ENCODE measurements at places on chromosomes 2 and 18.

- no peak for DNase-seq
Observed at GRCh38 chr18:48404716-48405507, 4.3 kb downstream of the ZBTB7C start.

- DNase-seq = no peak
Observed at GRCh38 chr2:58449286-58450010, 208.3 kb upstream of the FANCL start.

- no peak for DNase-seq
Observed at GRCh38 chr2:76008001-76008702, 297.4 kb upstream of the GCFC2 start.

DNA sequence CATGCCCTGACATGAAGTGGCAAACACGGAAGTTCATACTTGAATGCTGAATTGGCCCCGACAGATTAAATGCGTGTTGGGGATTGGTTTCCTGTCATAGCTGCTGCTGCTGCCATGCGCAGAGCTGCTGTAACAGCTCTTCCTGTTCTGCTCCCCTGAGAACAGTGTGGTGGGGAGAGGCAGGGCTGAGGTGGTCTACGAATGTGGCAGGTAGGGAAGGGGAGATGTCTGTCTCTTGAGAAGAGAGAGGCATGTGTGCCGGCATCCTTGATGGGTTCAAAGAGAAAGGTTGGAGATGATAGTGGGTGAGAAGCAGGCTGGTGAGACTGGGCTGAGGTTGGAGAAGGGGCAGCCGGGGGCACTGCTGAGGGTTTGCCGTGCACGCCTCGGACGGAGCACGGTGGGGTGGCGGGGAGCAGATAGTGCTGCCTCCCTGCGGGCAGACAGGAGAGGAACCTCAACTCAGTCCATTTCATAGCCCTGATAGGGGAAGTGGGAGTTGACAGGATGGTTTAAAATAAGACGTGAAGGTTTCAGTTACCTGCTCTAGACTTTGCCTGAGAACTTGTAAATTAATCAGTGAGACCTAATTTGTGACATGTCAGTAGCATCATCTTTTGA, 46.1 kb downstream of the TMEM185B start:
- DNase-seq = no peak

DNA sequence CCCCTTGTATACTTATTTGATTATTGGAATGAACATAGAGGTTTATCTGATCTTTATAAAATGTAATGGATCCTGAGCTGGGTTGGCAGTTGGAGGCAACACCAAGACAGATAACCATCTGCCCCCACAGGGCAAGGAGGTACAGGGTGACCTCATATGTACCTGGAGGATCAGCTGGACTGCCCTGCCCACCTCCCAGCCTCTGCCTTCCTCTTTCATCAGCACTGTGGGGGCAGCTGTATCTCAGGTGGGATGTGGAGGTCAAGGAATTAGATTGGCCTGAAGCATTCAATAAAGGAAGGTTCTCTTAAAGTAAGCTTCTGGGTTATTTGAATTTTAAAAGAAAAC, 92.6 kb downstream of the LYPD6 start:
- no peak for DNase-seq

DNA sequence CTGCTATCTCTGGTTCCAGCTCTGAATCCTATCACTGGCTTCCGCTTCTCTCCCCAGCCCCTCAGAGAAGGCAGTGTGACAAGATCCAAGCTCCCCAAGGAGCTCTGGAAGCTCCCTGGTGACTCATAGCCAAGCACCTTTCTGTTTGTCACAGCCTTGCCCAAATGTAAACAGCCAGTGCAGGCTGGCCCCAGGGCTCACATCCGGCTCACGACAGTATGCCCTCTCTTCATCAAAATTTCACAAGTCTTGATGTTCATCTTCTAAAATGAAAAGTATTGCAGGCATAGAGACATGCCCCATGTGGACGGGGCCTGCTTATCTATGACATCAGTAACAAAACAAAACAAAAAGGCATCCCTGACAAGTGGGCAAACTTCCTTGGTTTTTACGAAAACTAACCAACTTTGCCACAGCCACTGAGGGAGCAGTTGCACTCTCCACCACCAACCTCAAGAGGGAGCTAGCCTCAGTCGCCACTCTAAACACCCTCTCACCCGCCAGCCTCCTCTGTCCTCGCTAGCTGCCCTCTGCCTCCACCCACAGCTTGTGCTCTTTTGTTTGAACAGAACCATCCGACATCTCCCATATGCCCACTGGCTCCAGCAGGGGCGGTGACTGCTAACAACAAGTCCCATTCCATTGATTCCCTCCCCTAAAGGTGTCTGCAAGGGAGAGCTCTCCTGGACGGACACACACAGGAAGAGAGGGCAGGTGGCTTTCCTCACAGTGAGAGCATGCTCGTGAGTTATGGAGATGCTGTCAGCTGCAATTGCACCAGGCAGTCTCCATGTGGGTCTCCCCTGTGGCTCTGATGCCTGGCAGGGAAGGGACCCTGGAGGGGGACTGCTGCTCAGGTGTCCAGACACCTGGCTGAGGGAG, 71.0 kb upstream of the DAPL1 start:
- DNase-seq = peak; percentile 38

GRCh38 chr18:48646976-48647375, 108.1 kb downstream of the CTIF start:
- DNase-seq = no peak

Measured in midbrain (tissue), 1 donor.